Glutamatergic neuron (in vitro differentiated cells): ENCODE measurements at places on chromosomes 11 and 22. TPM values are rescaled to one million over a fixed set of nuclear protein-coding genes. Genes with fewer than 3 reads are reported as not detected.

DNA sequence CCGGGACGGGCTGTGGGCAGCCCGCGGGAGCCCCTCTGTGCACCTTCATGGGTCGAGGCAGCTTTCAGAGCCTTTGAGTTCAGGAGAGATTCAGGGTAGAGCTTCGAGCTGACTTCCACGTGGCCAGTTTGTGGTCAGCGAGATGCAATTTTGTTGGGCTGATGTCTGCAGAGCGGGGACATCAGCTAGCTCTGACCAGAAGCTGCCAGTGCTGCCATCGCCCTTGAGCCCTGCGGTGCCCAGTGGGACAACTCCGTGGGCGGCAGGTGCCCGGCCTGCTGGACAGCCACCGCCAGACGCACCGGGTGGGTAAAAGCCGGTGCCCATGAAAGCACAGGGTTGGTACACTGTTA is 719 bp downstream of the TALDO1 start:
- peaks cover 8% of the 10 kb centered on the region for H3K4me1 ChIP-seq
- peak overlapping the region; percentile 38 for H3K27ac ChIP-seq
- H3K27me3 ChIP-seq, result no peaks in the 10 kb centered on the region
- H3K4me3 ChIP-seq, result peak overlapping the region; percentile 91

- no peak overlapping the region for H3K27ac ChIP-seq
- no peaks in the 10 kb centered on the region for H3K27me3 ChIP-seq
- H3K36me3 ChIP-seq, result no peaks in the 10 kb centered on the region
- DNase-seq, result peak; percentile 76
- peaks cover 8% of the 10 kb centered on the region for H3K4me1 ChIP-seq
- peak overlapping the region; percentile 49 for H3K4me3 ChIP-seq
These were observed 43.6 kb upstream of the OR4B1 start for GRCh38 chr11:48172818-48173609.

- no peak overlapping the region for H3K4me3 ChIP-seq
- H3K27ac ChIP-seq, result no peak overlapping the region
- peaks cover 14% of the 10 kb centered on the region for H3K27me3 ChIP-seq
- no peak for DNase-seq
- no peaks in the 10 kb centered on the region for H3K36me3 ChIP-seq
- H3K4me1 ChIP-seq, result peaks cover 68% of the 10 kb centered on the region
These were observed 108.4 kb downstream of the GALNT18 start for GRCh38 chr11:11513422-11513821.

- H3K27ac ChIP-seq, result no peak overlapping the region
- H3K27me3 ChIP-seq, result peaks cover 4% of the 10 kb centered on the region
- no peak overlapping the region for H3K4me3 ChIP-seq
- DNase-seq, result no peak
- H3K36me3 ChIP-seq, result peaks cover 11% of the 10 kb centered on the region
- peaks cover 17% of the 10 kb centered on the region for H3K4me1 ChIP-seq
These were observed 133.6 kb upstream of the PLET1 start for GRCh38 chr11:112394304-112394703.

NXPE1 gene
- total RNA-seq, result not detected

PHRF1 gene
- 41.6 TPM for total RNA-seq

DNA sequence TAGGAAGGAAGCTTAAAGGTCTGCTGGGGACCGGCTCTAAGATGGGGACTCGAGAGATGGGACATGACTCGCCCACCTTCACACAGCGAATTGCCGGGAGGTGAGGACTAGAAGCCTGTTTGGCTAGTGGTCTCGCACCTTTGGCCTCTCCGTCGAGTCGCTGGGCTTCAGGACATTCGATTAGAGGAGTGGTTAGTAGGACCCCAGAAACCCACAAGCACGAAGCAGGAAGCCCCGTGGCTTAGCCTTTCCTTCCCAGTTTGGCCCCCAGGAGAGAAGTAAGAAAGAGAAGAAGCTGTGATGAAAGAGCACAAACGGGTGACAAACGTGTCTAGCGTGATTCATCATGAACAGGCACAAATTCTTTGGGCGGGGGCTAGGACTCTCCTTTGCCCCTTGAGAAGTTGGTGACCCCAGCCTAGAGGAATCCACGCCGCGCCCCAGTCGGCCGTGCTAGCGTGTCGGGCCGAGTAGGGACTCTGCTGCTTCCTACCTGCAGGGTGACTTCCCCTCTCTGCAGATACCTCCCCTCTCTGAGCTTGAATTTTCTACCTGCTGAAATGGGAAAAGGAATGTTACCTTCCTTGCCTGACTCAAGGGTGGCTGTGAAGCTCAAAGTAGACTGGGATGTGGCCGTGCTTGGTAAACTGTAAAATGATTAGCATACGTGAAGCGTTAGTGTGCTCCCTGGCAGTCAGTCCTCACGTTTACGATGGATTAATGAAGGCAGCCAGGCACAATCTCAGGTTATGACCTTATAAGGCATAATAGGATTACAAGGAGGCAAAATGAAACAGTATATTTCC is 1.1 kb upstream of the ADM start:
- H3K4me1 ChIP-seq, result peaks cover 7% of the 10 kb centered on the region
- no peak for DNase-seq
- H3K4me3 ChIP-seq, result peak overlapping the region; percentile 98
- H3K27ac ChIP-seq, result no peak overlapping the region
- H3K27me3 ChIP-seq, result peaks cover 20% of the 10 kb centered on the region

TRIM66 gene
- total RNA-seq, result 59.5 TPM

- H3K4me3 ChIP-seq, result no peak overlapping the region
- DNase-seq, result no peak
- peaks cover 4% of the 10 kb centered on the region for H3K27me3 ChIP-seq
- H3K4me1 ChIP-seq, result no peaks in the 10 kb centered on the region
- H3K36me3 ChIP-seq, result no peaks in the 10 kb centered on the region
- H3K27ac ChIP-seq, result no peak overlapping the region
These were observed 3.3 kb downstream of the PARVG start for GRCh38 chr22:44184006-44184405.

DNA sequence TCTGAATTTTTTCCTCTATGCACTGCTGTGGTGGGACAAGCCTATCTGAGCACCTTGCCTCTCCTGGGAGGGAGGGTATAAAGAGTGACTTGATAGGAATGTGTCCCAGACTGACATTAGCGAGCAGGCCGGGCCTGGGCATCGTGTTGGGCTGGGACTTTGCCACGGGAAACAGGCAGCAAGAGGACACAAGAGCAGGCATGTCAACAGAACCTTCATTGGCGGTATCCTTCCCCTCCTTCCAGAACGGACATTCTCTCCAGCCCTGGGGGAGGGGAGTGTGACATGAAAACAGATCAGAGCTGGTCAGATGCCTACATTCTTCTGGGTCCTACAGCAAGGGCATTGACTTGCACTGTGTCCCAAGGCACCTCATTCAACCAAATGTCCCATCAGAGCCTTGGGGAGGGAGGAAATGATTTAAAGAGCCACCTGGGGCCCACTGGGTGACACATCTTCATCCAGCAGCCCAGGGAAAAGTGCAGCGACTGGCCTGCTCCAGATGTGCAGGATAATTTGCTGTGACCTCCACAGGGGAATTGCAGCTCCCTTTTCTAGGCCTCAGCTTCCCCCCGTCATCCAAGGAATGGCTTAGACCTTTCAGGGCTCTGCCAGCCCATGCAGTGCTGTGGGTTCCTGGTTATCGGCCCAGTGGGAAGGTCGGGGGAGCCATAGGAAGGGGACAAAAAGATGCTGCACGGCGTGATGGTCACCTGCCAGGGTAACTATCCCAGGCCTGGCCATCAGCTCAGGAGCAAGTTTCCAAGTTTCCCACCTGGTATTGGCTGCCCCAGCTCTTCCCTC is 21.8 kb upstream of the UVRAG start:
- no peak overlapping the region for H3K27ac ChIP-seq
- H3K4me1 ChIP-seq, result peaks cover 1% of the 10 kb centered on the region
- no peak for DNase-seq
- no peak overlapping the region for H3K4me3 ChIP-seq

DNA sequence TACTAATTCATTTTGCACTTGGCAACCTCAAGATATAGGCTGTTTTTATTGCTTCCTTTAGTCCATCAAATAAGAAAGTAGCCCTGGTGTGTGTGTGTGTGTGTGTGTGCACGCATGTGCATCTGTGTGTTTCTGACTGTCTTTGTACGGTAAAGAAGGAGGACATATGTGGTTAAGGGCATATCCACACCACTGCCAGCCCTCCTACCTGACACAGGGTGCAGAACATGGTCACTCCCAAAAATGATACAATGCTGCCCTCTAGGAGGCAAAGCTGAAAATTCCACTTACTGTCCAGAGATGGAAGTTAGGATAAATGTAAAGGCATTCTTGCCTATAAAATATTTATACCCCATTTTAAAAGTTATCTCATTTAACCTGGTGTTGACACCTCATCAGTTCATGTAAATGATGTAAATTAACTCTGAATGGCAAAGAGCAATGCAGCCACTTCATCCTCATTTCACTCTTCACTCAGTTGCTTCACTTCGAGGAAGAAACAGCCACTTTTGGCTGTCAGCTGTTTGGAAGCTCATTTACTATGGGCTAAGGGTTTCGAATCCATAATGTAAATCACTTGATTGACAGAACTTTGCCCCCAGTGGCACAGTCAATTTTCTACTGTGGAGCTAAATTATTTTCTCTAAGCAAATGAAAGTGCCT is 83.1 kb upstream of the MTNR1B start:
- peak overlapping the region; percentile 39 for H3K27ac ChIP-seq
- H3K4me1 ChIP-seq, result peaks cover 13% of the 10 kb centered on the region
- H3K4me3 ChIP-seq, result no peak overlapping the region
- H3K27me3 ChIP-seq, result peaks cover 6% of the 10 kb centered on the region

GRCh38 chr22:33542153-33542552 is 378.1 kb downstream of the LARGE1 start:
- H3K27ac ChIP-seq, result no peak overlapping the region
- H3K4me3 ChIP-seq, result no peak overlapping the region
- no peaks in the 10 kb centered on the region for H3K36me3 ChIP-seq
- peaks cover 4% of the 10 kb centered on the region for H3K27me3 ChIP-seq

DNA sequence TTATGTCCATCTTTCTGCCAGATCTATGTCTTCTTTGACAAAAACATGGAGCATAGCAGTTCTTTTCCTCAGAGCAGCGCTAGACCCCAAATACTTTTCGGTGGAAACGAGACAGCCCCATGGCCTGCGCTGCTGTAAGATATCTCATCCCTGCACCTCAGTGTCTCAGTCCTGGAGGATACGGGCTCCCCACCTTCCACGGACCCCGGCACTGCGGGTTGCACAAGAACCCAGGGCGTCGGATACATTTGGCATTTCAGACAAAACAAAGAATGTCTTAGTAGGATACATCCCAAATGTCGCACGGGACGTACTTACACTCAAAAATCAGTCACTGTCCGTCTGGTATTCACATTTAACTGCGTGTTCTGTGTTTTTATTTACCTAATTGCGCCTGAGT is 9.9 kb upstream of the GAL start:
- no peak overlapping the region for H3K4me3 ChIP-seq
- peaks cover 5% of the 10 kb centered on the region for H3K27me3 ChIP-seq
- peak; percentile 9 for DNase-seq
- H3K36me3 ChIP-seq, result peaks cover 4% of the 10 kb centered on the region
- H3K27ac ChIP-seq, result peak overlapping the region; percentile 23

DNA sequence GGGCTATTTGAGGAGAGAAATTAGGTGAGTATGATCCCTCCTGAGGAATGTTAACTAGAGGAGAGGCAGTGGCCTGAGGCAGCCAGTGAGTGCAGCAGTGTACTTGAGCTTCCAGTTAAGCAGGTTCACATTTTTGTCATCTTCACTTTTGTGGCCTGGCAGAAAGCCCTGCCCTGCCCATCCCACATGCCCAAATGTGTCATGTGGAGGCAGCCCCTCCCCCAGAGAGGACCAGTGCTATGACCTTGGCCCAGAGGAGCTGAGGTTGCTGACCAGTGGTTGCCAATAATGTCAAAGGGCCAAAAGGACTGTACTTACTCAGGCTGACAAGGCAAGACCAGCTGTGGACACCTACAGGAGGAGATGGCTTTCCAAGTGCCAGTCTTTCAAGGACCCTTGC is 17.6 kb upstream of the GRK2 start:
- H3K36me3 ChIP-seq, result no peaks in the 10 kb centered on the region
- no peaks in the 10 kb centered on the region for H3K4me1 ChIP-seq
- peaks cover 2% of the 10 kb centered on the region for H3K27me3 ChIP-seq
- H3K4me3 ChIP-seq, result no peak overlapping the region

- H3K27me3 ChIP-seq, result peaks cover 29% of the 10 kb centered on the region
- no peak for DNase-seq
- H3K36me3 ChIP-seq, result no peaks in the 10 kb centered on the region
- peak overlapping the region; percentile 75 for H3K4me3 ChIP-seq
- H3K27ac ChIP-seq, result peak overlapping the region; percentile 97
These were observed 2.0 kb downstream of the CD248 start for GRCh38 chr11:66314561-66315497.

- H3K4me3 ChIP-seq, result no peak overlapping the region
- no peak overlapping the region for H3K27ac ChIP-seq
- peaks cover 8% of the 10 kb centered on the region for H3K27me3 ChIP-seq
- peaks cover 4% of the 10 kb centered on the region for H3K4me1 ChIP-seq
These were observed 101.1 kb downstream of the MICAL2 start for GRCh38 chr11:12211331-12212065.

- peaks cover 4% of the 10 kb centered on the region for H3K27me3 ChIP-seq
- no peak overlapping the region for H3K27ac ChIP-seq
- no peak overlapping the region for H3K4me3 ChIP-seq
- no peak for DNase-seq
- no peaks in the 10 kb centered on the region for H3K36me3 ChIP-seq
- no peaks in the 10 kb centered on the region for H3K4me1 ChIP-seq
These were observed 154.3 kb upstream of the TBCEL start for GRCh38 chr11:120869516-120870011.

CREB3L1 gene
- total RNA-seq, result 6.1 TPM

DNA sequence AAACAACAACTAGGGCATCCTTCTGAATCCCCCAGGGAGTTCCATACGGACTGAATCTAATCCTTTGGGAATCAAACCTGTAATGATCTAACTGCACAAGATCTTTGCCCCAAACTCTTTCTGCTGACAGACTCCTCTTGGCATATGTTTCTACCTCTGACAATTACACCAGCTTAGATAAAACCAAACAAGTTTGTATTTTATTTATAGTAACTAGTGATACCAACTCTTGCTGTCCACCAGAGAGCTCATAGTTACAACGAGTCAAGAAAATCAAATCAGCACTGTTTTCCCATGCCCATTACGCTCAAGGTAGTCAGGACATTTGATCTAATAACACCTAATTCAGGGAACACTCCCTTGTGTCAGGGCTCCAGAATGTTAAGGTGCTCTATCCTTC is 972.0 kb downstream of the NTM start:
- H3K27me3 ChIP-seq, result no peaks in the 10 kb centered on the region
- H3K27ac ChIP-seq, result no peak overlapping the region
- no peaks in the 10 kb centered on the region for H3K36me3 ChIP-seq

DNA sequence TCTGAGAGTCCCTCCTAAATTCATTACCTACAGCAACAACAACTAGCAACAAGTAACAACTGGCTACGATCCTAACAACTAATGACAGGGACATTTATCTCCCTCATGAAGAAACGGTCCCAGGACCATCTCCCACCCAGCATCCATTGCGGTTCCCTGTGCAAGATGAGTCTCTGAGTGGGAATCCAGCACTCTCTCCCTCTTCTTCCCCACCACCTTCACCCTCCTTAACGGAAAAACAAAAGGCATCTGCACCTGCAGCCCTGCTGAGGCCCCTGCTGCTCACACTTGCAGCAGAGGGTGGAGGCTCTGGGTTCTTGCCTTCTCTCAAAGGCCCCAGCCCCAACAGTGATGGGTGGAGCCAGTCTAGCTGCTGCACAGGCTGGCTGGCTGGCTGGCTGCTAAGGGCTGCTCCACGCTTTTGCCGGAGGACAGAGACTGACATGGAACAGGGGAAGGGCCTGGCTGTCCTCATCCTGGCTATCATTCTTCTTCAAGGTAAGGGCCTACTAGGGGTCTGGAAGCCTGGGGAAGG is at the start of gene CD3G:
CD3G (plus strand) TSS at position 364 of the 535 bp plus-strand sequence; CDS start at position 444, 80 bp downstream.
- H3K4me1 ChIP-seq, result no peaks in the 10 kb centered on the region
- H3K27me3 ChIP-seq, result peaks cover 1% of the 10 kb centered on the region
- H3K4me3 ChIP-seq, result no peak within 1 kb of the TSS
- no peak for DNase-seq
- no peaks in the 10 kb centered on the region for H3K36me3 ChIP-seq

- no peaks in the 10 kb centered on the region for H3K36me3 ChIP-seq
- H3K4me3 ChIP-seq, result peak overlapping the region; percentile 83
- peaks cover 25% of the 10 kb centered on the region for H3K27me3 ChIP-seq
- H3K27ac ChIP-seq, result no peak overlapping the region
These were observed 1.9 kb downstream of the ELMOD1 start for GRCh38 chr11:107592813-107593212.
